GM13976 (cell line): ENCODE measurements at places on chromosomes 7 and 10.

- DNase-seq = no peak
These were observed 87.8 kb downstream of the NRCAM start for GRCh38 chr7:108368466-108368865.

- DNase-seq = no peak
These were observed 362.9 kb upstream of the ZNF32 start for GRCh38 chr10:44011603-44011981.

DNA sequence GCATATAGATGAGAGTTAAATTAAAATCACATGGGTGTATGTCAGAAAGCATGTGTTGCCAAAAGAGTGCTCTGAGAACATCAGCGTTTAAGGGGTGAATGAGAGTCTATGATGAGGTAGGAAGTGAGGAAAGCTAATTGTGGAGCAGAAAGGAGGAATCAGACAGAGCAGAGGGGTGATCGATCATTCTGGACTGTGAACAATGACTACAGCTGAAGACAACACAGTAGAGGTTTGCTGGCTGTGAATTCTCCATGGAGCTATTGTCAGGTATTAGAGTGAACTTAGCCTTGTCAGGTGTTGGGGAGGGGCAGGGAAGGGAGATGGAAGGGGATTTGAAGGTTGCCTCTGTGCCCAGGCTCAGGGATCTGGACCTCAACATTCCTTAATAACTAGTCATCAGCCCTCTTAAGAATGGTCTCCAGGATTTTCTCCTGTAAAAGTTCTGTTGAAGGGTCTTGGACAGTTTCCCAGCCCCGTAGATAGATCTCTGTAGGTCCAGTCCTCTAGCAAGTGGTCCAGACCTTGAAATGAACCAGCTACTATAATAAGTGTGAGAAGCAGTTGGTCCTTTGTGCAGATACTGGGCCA is 57.1 kb downstream of the KIF5B start:
- DNase-seq = no peak

DNA sequence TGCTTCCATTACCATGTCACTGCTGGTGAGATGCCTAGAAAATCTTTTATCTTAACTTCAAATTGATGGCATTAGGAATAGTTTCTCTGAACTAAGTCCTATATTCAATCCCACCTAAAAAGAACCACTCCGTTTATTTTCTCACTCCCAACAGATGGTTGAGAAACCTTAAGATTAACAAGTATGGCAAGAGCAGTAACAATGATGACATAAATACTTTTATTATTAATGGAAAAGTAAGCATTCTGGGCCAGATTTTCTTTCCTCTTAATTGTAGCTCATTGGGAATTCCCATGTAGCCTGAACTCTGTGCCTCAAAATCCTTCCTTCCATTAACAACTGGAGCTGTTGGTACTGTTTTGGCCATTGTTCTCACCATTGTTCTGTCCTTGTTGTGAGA is 21.1 kb upstream of the FAM13C start:
- no peak for DNase-seq

- DNase-seq = no peak
These were observed 31.0 kb downstream of the AKR1B1 start for GRCh38 chr7:134427896-134428295.

DNA sequence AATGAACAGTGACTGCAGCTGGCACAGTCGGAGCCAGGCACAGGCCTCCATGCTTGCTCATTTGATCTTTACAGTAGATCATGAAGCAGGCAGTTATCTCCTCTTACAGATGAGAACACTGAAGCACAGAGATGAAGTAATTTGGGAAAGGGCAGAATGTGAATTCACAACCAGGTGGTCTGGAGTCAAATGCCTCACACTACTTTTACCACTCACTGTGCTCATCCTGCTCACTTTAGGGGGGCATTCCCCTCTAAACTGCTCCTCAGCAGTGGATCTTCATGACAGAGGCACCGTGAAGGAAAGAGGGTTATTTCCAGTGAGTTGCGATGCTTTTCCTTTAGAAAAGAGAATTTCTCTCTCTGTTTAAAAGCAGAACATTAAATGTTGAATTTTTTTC is 15.1 kb downstream of the SNX10 start:
- DNase-seq = no peak

GRCh38 chr10:107126512-107127065 is 37.9 kb downstream of the SORCS1 start:
- no peak for DNase-seq

- no peak for DNase-seq
These were observed 113.8 kb upstream of the COL1A2 start for GRCh38 chr7:94280851-94281250.

DNA sequence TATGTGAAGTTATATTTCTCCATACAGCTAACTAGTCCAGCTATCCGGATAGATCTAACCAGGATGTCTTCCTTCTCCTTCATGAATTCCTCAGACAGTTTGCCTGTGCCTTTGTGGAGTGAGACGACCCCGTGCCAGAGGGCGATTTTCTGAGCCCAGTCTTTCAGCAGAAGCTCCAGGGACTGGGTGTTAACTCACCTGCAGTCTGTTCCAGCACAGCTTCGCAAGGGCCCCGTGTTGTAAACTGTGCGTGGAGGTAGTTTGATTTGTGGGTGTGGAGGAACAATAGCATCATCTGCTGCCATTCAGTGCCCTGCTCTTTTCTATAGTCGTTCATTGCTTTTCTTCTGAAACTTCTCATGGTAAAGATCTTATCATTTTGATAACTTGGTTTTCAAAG is 103.8 kb downstream of the INPP5A start:
- no peak for DNase-seq

DNA sequence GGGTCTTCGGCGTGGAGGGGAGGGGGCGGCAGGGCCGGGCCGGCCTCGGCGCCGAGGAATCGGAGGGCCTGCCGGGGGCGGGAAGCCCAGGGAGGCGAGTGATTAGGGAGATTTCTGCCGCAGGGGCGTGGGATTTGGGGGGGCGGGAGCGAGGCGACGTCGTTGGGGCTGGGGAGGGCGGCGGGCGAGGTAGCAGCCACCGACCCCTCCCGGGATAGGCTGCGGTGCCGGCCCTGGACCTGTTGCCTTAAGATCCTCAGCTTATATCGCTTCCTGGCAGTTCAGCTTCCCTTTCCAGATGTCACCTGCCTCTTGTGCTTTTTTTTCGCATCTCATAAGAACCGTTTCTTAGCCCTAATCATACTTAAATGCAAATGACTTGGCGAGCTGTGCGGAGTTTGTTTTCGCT is 655 bp downstream of the LMTK2 start:
- DNase-seq = no peak

DNA sequence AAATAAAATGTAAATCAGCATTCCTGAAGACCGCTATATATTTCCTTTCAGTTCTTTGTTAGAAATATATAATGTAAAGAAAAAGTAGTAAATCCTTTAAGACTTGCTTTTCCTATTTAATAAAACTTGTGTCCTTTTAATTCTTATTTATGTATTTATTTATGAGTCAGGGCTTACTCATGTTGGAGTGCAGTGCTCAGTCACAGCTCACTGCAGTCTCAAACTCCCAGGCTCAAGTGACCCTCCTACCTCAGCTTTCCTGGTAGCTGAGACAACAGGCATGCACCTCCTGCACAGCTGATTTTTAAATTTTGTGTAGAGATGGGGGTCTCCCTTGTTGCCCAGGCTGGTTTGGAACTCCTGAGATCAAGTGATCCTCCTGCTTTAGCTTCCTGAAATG is 724.5 kb downstream of the ANKRD7 start:
- no peak for DNase-seq

GRCh38 chr10:124041675-124042445 is 51.5 kb downstream of the CHST15 start:
- no peak for DNase-seq

- DNase-seq = no peak
These were observed 367.6 kb downstream of the DNAJB6 start for GRCh38 chr7:157704365-157704764.

DNA sequence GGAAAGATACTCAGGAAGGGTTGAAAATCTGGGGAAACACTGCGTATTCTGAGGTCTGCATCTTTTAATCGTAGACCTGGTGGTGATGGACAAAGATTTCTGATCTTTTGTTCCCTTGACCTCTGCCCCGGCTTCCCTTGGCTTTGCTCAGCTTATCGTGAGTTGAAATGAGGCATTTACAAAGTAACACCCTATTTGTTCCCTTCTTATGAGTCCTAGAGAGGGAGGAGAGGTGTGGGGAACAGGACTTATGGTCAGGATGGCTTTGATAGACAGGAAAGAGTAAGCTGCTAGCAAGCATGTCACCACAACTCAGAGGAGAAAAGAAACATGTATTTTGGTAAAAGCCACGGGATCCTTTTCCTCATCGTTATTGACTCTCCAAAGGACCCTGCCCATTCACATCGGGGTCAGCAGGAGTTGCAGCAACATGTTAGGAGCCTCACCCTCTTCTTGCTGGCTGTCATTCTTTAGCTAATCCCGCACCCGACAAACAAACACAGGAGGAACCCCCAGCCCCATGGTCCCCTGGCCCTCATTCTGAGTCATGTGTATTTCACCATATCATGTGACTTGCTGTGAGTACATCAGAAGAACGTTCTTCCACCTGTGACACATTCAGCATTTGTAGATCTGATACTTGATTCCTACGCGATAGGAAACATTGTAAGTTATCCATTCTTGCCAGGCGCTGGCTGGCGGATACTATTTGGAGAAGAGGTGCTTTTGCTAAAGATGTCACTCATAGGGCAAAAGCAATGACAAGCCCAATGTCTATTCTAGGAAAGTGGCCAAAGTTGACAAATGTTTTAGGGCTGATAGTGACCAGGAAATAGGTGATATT is 170.1 kb downstream of the RTKN2 start:
- DNase-seq = no peak

DNA sequence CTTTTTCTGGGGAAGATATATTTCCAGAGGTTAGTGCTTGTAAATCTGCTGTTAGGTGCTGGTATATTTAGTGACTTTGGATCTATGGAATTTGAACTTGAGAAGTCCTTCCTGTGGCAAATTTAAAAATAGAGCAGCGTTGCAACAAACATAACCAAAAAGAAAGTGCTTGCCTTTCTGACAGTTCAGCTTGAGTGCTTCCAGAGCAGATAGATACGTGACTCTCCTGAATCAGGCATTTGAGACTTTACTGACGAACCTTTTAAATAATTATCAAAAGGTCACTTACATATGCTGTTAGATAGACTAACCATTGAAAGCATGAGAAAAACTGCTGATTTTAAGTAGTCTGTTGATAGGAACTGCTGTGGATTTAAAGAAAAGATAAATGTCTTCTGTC is 387.5 kb upstream of the LRRTM3 start:
- DNase-seq = no peak

GRCh38 chr10:128156999-128157755 is 31.0 kb upstream of the MKI67 start:
- no peak for DNase-seq

DNA sequence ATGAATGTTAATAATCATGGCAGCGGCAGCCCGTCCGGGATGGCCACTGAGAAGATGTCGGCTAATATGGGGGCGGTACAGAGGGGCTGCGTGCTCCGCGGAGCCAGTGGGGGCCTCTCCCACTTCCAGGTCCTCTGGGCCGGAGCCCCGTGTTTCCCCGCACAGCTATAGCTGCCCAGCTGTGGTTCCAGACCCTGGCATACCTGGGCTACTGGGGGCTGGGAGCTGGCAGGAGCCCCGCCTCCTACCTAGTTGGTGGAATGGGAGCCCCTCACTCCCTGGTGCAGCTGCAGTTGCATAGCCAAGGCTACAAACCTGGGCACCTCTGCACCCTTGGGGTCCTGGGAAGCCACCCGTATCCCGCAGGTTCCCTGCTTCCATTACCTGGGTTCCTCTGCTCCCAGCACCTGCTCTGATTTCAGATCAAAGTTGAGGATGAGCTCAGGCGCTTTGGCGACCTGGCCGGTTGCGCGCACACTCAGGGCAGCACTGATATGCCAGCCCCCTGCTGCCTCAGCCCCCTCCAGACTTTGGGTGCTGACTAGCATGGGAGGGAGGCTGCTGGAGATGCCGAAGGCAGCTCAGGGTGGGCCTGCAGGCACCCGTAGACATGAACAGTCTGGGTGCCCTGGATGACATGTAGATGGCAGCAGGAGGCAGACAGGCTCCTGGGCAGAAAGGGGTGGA is 236.5 kb upstream of the SEMA3D start:
- no peak for DNase-seq

DNA sequence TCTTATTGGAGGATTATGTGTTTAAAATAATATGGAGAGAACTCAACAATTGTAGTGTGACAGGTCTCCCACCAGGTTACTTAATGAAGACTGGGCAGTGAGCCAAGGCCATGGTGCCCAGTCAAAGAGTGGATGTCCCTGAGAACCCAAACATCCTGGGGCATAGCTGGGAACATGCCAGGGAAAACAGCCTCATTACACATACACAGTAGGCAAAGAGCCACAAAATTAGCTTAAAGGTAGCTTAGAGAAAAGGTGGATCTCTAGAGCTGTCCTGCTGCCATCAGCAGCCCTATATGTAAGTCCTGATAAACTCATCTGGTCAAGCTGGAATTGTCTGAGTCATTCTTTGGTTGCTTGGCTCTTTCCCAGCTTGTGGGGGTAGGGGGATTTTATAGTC is 287.8 kb downstream of the PHF14 start:
- DNase-seq = no peak

DNA sequence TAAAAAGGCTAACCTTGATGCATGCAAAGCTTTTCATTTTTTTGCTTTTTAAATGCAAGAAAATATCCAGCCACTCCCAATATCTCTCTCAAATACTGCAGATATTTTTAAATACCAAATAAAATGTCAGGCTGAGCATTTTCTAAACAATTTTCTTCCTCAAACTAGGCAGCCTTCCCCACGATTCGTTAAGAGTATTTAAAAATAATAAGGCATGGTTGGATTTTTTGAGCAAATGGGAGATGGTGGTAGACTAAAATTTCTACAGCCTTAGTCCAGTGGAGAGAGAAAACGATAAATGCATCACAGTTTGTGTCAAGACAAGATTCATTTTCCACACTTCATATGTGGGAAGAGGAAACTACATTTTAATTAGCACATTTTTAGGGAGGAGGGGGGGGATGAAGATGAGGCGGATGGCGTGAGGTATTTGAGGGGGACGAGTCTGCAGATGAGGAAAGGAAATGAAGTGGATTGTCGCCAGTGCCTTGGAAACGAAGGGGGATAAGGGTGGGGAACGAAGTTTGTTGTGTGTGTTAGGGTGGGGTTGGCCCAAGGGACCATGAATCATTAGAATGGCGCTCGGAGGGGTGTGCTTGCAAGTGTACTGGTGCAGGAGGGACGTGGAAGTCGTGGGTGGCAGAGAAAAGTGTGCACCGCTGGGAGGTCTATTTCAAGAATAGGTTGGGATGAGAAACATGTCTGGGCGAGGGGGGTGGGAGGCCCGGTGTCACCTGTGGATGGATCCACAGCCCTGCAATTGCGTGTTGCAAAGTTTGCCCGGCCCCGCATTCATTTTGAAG is 1.2 kb upstream of the ADD3 start:
- DNase-seq = peak; percentile 20

GRCh38 chr7:25262586-25262985 is 34.3 kb upstream of the NPVF start:
- DNase-seq = no peak
